D721Med (cell line): ENCODE measurements at places on chromosomes 6 and 20.

- DNase-seq: no peak
Observed at GRCh38 chr6:21151119-21151518, 442.4 kb upstream of the SOX4 start.

DNA sequence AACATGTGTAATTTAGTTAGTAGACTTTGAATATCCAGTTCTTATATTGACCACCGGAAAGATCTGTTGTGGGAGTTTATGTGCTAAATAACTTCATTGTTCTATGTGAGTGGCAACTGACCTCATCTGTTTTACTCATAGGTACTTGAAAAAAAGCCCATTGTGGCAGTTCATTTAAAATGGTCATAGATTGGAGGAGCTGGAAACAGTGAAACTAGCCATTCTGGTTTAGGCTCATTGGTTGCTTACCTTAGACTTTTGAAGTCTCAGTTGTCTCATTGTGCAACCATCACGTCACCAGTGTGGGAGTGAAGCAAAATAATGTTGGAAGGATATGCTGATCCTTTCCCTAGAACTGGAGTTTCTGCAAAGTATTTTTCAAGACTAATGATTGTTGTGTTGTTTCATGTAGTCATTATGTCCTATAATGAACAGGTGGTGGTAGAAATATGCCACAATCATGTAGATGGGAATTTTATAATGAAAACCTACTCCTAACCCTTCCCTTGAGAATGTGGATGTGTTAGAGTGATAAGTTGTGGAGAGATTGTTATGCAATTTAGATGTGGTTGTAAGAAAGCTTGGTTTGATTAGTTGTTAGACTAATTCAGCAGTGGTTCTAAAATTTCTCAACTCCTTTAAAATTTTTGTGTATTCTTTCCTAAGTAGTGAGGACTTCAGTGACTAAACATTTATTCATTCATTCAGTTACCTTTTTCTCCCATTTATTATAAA, 18.3 kb downstream of the DSP start:
- DNase-seq: no peak

GRCh38 chr20:5696011-5696559, 54.1 kb upstream of the SHLD1 start:
- DNase-seq: no peak

- DNase-seq: no peak
Observed at GRCh38 chr20:711576-711975, 36.0 kb upstream of the SCRT2 start.

DNA sequence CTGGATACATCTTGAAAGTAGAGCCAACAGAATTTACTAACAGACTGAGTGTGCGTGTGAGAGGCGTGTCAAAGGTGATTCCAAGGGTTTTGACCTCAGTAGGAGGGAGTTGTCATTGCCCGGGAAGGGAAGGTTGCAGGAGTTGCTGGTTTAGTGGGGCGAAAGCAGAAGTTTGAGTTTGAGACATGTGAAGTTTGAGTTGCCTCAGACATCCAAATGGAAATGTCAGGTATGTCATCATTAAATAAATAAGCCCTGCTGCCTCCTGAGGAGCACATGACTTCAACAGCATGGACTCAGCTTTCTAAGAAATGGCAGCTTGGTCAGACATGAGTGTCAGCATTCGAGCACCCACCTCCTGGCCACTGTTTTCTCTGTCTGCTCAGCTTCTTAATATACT, 26.6 kb upstream of the TGM2 start:
- no peak for DNase-seq
